ENCODE measurements at places on chromosomes 5 and 9. TPM values are rescaled to one million over a fixed set of nuclear protein-coding genes. Genes with fewer than 3 reads are reported as not detected.

DNA sequence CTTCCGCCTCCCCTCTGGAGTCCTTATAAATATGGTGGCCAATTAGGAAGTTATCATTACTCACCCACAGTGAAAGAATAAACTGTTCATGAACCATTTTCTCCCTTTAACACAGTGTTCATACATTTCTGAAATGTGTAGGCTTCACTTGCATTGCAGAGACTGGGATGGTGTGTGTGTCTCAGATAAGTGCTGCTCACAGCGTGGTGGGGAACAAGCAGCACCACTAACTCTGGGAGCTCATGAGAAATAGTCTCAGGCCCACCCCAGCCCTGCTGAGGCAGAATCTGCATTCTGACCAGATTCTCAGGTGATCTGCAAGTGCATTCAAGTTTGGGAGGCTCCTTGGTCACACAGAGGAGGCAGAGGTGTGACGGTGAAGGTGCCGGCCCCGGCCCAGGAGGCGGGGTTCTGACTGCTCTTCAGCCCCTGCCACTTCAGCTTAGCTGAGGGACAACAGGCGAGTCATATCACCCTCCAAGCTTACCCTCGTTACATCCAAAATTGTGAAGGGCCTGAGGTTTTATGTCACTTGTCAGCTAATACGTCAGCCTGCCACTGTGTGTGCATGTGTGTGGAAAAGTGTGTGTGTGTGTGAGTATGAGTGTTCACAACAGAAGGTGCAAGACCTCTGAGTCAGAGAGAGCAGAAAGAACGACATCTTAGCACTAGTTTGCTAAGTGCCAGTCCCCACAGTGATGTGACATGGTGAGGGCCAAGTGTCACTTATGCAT is 34.7 kb downstream of the DAP start:
- no peak overlapping the region for H3K27ac ChIP-seq
- H3K36me3 ChIP-seq = peaks cover 21% of the 10 kb centered on the region
- no peaks in the 10 kb centered on the region for H3K27me3 ChIP-seq
- DNase-seq = no peak
- H3K4me1 ChIP-seq = no peaks in the 10 kb centered on the region

DNA sequence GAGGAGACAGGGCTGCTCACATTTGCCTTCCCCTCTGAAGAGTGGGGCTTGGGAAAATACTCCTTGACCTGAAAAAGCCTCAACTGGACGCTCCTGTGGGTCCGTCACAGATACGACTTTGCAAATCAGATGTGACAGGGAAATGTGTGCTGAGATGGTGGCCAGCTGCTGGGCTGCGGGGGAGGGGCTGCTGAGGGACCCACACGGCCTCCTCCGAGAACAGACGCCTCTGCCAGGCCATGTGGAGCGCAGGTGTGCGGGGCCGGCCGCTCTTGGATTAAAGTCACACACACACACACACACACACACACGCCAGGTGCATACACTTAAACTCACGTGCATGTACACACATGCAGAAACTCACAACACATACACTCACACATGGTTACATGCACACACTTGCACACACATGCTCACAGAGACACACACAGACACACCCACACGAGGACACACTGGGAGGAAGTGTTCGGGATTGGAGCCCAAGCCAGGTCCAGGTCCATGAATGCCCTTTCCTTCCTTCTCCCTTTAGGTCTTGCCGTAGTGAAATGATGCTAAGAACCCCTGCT is 167.4 kb downstream of the GAPVD1 start:
- H3K4me1 ChIP-seq = peaks cover 15% of the 10 kb centered on the region
- H3K36me3 ChIP-seq = no peaks in the 10 kb centered on the region
- no peak overlapping the region for H3K27ac ChIP-seq

- DNase-seq = no peak
- H3K27ac ChIP-seq = no peak overlapping the region
- no peak overlapping the region for H3K4me3 ChIP-seq
- no peaks in the 10 kb centered on the region for H3K36me3 ChIP-seq
- H3K4me1 ChIP-seq = peaks cover 4% of the 10 kb centered on the region
Measured at GRCh38 chr5:118965890-118966289, 22.5 kb downstream of the DTWD2 start.

GRCh38 chr9:126219166-126219565 is 107.5 kb upstream of the MVB12B start:
- H3K36me3 ChIP-seq = no peaks in the 10 kb centered on the region
- no peak overlapping the region for H3K27ac ChIP-seq
- no peak for DNase-seq
- H3K27me3 ChIP-seq = peaks cover 48% of the 10 kb centered on the region
- H3K4me3 ChIP-seq = no peak overlapping the region

- no peak for DNase-seq
- H3K36me3 ChIP-seq = no peaks in the 10 kb centered on the region
- no peak overlapping the region for H3K27ac ChIP-seq
- H3K27me3 ChIP-seq = no peaks in the 10 kb centered on the region
Measured at GRCh38 chr5:179120951-179121666, 60.9 kb downstream of the ZNF354C start.

- no peaks in the 10 kb centered on the region for H3K36me3 ChIP-seq
Measured at GRCh38 chr5:94908889-94909480, 290.5 kb downstream of the SLF1 start.

GRCh38 chr5:117220730-117221129 is 646.1 kb upstream of the SEMA6A start:
- no peak overlapping the region for H3K27ac ChIP-seq
- no peak overlapping the region for H3K4me3 ChIP-seq
- no peaks in the 10 kb centered on the region for H3K27me3 ChIP-seq
- DNase-seq = no peak

DNA sequence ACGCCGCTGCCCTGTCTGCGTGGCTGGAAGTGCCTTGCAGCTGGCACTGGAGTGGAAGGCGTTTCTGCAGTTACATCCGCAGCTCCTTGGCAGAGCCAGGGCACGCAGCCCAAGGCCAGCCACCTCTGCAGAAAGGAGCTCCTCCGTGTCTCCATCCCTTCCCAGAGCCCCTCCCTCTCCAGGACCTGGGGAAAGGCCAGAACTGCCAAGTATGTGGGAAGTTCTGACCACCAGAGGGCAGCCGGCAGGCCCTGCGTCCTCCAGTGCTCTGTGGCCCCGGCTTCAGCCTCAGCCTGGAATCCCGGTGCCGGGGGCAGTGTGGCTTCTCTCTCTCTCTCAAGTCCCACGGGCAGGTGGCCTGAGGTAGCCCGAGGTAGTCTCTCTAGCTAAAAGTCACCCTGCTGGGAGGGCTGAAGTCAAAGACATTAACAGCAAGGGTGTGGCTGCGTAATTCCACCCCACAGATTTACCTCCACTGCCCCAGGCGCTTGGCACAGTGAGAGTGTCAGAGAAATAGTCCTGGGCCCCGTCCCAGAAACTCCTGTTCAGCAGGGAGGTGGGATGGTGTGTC is 101.7 kb upstream of the FCN2 start:
- no peak overlapping the region for H3K27ac ChIP-seq
- peaks cover 53% of the 10 kb centered on the region for H3K4me1 ChIP-seq
- peak; percentile 82 for DNase-seq

- H3K27me3 ChIP-seq = no peaks in the 10 kb centered on the region
- peak overlapping the region; percentile 90 for H3K4me3 ChIP-seq
- DNase-seq = no peak
- H3K27ac ChIP-seq = peak overlapping the region; percentile 76
- H3K4me1 ChIP-seq = peaks cover 40% of the 10 kb centered on the region
Measured at GRCh38 chr5:150484964-150485692, 22.8 kb upstream of the NDST1 start.

DNA sequence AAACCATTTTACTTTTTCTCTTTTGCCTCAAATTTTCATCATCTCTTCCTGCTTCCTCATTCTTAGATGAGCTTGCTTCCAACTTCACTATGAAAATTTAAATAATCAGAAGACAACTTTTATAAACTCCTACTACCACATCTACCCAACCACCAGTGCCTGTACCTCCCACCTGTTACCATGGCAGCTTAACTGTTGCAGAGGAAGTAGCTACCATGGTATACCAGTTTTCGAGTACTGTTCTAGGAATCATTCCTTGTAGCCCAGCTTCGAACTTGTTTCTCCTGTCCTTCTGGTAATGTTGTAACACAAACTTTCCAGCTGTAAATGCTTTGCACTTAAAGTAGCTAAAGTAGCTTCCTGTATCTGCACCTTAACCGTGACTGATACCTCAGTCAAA is 266.8 kb upstream of the NREP start:
- no peak overlapping the region for H3K27ac ChIP-seq
- H3K27me3 ChIP-seq = no peaks in the 10 kb centered on the region
- H3K36me3 ChIP-seq = no peaks in the 10 kb centered on the region

GRCh38 chr5:160287378-160288051 is 24.8 kb downstream of the CCNJL start:
- H3K4me3 ChIP-seq = no peak overlapping the region
- DNase-seq = peak; percentile 48
- no peaks in the 10 kb centered on the region for H3K36me3 ChIP-seq
- no peaks in the 10 kb centered on the region for H3K27me3 ChIP-seq
- H3K27ac ChIP-seq = no peak overlapping the region

DNA sequence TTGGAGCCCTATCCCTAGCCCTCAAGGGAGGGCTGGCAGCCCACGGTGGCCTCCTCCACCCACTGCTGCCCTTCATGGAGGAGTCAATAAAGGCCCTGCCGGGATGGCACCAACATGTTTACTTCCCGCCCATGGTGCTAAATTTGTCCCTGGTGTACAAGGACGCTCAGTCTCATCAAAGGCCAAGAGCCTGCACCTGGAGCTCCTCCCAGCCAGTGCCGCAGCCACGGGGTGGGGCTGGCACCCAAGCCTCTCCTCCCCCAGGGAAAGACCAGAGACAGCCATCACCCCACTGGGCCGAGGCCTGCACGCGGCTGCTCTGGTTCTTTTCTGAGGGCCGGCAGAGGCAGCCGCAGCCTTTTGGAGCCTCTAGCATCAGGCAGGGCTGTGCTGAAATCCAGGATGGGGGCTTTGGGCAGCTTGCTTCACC is 34.8 kb upstream of the RXRA start:
- H3K27ac ChIP-seq = no peak overlapping the region
- H3K27me3 ChIP-seq = peaks cover 19% of the 10 kb centered on the region
- H3K4me3 ChIP-seq = no peak overlapping the region
- H3K36me3 ChIP-seq = no peaks in the 10 kb centered on the region
- H3K4me1 ChIP-seq = peaks cover 20% of the 10 kb centered on the region

GRCh38 chr5:34648840-34649158 is 7.3 kb upstream of the RAI14 start:
- no peaks in the 10 kb centered on the region for H3K4me1 ChIP-seq
- H3K36me3 ChIP-seq = no peaks in the 10 kb centered on the region
- H3K27ac ChIP-seq = no peak overlapping the region
- no peak overlapping the region for H3K4me3 ChIP-seq
- DNase-seq = no peak

- H3K4me3 ChIP-seq = no peak overlapping the region
- DNase-seq = no peak
- H3K27me3 ChIP-seq = no peaks in the 10 kb centered on the region
- H3K36me3 ChIP-seq = no peaks in the 10 kb centered on the region
- H3K27ac ChIP-seq = no peak overlapping the region
- no peaks in the 10 kb centered on the region for H3K4me1 ChIP-seq
Measured at GRCh38 chr5:29130786-29131185, 2062.7 kb upstream of the CDH6 start.

DNA sequence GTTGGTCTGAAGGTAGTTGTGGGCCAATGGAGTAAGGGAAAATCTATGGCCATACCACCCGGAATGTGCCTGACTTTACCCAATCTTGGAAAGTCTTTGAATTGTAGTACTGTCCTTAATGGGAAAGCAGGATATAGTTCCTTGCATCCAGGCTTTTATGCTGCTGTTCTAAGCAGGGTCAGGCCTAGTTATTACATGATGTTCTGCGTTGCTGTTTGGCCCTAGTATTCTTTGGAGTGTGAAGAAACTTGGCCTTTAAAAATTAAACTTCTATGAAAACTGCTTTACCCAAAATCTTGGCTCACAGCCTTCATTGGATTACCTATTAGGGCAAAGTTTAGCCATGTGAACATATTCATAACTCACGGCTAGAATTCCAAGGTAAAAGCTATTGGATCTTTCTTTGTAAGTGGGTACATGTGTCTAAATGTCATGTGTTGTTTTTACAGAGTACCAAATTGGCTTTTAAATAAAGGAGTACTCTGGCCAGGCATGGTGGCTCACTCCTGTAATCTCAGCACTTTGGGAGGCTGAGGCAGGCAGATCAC is 211.1 kb downstream of the DTWD2 start:
- H3K27ac ChIP-seq = no peak overlapping the region
- H3K36me3 ChIP-seq = no peaks in the 10 kb centered on the region
- no peaks in the 10 kb centered on the region for H3K27me3 ChIP-seq

DNA sequence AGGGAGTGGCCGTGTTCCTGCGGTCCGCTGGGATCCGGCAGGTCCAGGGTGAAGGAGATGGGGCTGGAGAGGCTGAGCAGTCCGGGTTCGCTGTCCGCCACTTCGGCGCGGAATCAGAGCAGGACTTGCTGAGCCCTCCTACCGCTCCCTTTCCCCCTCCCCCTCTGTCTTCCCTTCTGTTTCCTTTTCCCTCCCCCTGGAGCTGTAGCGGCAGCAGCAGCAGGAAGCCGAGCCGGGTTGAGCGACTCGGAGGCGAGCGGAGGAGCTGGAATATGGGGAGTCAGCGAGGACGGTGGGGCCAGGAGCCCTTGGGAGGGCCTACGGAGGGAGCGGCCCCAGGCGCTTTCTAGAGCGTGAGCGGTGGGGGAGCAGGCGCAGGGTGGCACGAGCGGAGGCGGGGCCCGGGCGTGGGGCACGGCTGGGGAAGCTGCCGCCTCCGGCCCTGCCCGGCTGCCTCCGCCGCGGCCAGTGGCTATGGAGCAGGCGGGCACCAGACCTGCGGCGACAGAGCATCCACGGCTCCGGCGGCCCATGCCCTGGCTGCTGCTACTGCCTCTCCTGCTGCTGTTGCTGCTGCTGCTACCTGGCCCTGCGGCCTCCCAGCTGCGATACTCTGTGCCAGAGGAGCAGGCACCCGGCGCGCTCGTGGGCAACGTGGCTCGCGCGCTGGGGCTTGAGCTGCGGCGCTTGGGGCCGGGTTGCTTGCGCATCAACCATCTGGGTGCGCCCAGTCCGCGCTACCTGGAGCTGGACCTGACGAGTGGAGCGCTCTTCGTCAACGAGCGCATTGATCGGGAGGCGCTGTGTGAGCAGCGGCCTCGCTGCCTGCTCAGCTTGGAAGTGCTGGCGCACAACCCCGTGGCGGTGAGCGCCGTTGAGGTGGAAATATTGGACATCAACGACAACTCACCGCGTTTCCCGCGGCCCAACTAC is at the start of gene PCDHAC2:
Gene PCDHAC2 (plus strand): TSS at position 184 of the 933 bp plus-strand sequence. CDS start 291 bp downstream, at position 475.
- H3K27ac ChIP-seq = no peak within 1 kb of the TSS
- H3K4me1 ChIP-seq = peaks cover 11% of the 10 kb centered on the region
- DNase-seq = peak; percentile 81
- peak within 1 kb of the TSS; percentile 57 for H3K4me3 ChIP-seq

- H3K4me1 ChIP-seq = peaks cover 37% of the 10 kb centered on the region
- H3K4me3 ChIP-seq = peak overlapping the region; percentile 61
- H3K36me3 ChIP-seq = peaks cover 3% of the 10 kb centered on the region
- peak; percentile 34 for DNase-seq
- H3K27ac ChIP-seq = peak overlapping the region; percentile 47
Measured at GRCh38 chr5:150671509-150672236, 10.6 kb downstream of the MYOZ3 start.

GRCh38 chr5:4005335-4005734 is 409.7 kb downstream of the IRX1 start:
- H3K4me1 ChIP-seq = no peaks in the 10 kb centered on the region
- no peak for DNase-seq
- no peak overlapping the region for H3K4me3 ChIP-seq

CMBL gene
- total RNA-seq = 24.1 TPM

PHF19 gene
- 33.5 TPM for total RNA-seq

TAS2R1 gene
- total RNA-seq = not detected

THBS4 gene
- 315 TPM for total RNA-seq

TAF11L5 gene
- total RNA-seq = not detected

AK8 gene
- total RNA-seq = 0.58 TPM

NKD2 gene
- 2.3 TPM for total RNA-seq

GRM6 gene
- total RNA-seq = not detected

FAM78A gene
- 23.0 TPM for total RNA-seq

ECSCR gene
- total RNA-seq = 36.0 TPM
